ENCODE measurements at places on chromosomes 2 and 18. TPM values are rescaled to one million over a fixed set of nuclear protein-coding genes. Genes with fewer than 3 reads are reported as not detected.

Gene RFTN2
- 5.4 TPM for total RNA-seq

- DNase-seq: no peak
These were observed 8.4 kb upstream of the CTLA4 start for GRCh38 chr2:203859030-203859789.

- DNase-seq: no peak
These were observed 219.6 kb downstream of the RND3 start for GRCh38 chr2:150267651-150268415.

GRCh38 chr2:177355874-177356273 is 36.7 kb upstream of the AGPS start:
- DNase-seq: no peak

- DNase-seq: no peak
These were observed 134.3 kb downstream of the MEP1B start for GRCh38 chr18:32324181-32324580.

- DNase-seq: no peak
These were observed 54.1 kb downstream of the SLC8A1 start for GRCh38 chr2:40397765-40398164.

DNA sequence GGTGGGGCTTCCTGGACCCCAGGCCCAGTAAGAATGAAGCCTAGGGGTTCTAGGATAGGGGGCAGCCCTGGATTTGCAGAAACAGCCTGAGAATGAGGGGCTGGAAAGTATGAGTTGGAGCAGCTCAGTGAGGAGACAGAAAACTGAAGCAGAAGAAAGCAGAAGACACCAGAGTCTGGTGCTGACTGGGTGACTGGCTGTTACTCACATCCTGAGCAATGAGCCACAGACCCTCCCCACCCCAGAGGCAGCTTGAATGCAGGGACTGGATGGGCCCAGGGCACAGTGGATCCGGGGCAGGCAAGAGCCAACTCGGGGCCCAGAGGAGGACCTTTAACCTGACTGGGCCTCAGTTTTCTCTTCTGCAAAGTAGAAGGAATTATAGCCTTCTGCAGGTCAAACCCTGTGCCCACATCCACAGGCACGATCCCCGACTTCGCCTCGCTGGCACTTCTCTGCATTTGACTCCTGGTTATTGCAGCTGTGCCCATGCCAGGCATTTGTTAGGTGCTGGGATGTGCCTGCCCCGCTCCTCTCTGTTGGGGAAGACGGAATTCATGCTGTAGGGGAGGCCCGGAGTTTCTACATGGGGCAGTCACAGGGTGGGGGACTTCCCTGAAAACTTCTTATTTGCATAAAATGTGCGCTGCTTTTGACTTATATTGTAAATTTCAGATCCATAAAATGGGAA is 8.5 kb downstream of the STEAP3 start:
- DNase-seq: no peak

Gene SERPINB4
- total RNA-seq: not detected

GRCh38 chr2:146496248-146496647 is 1348.6 kb upstream of the ACVR2A start:
- DNase-seq: no peak

DNA sequence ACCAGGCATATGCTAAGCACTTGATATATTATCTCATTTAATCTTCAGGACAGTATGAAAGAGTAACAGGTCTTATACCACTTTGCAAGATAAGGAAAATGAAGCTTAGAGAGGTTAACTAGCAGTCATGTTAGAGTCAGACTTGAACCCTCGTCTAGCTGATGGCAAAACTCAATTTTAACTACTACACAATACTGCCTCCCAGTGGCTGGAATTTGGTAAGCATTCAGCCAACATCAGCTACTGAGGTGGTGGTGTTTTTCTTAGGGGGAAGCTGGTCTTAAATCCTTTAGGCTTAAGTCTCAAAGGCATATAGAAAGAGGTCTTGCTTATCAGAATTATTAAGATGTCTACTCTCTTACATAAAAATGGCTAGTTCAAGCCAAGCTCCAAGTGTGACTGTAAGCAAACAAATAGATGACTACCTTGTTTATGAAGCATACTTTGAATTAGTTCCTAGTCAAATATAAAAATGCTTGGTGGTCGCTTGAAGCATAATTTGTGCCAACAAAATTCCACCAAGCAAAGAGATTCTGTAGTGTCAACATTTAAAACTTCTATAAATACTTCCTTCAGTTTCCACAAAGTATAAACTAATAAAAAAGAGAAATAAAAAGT is 325.4 kb upstream of the FIGN start:
- DNase-seq: peak; percentile 18

GRCh38 chr18:49228187-49228586 is 232.3 kb downstream of the DYM start:
- no peak for DNase-seq

Gene OR6B2
- not detected for total RNA-seq

Gene DOK6
- total RNA-seq: 7.0 TPM

DNA sequence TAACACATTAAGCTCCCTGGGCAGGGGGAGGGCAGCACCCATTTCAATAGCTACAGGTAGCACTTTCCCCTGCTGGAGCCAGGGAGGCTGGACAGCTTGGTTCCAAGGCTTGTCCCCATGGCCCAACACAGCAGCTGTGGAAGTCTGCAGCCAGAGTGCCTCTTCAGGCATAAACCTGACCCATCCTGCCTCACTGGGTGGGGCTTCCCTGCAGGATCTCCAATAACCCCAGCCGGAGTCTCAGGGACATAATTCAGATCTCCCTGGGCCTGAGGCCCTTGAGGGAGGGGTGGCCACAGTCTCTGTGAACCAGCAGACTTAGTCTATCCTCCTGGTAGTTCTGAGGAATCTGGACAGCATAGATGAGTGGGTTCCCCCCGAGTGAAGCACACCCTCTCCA is 1001.9 kb upstream of the CHAC2 start:
- no peak for DNase-seq

DNA sequence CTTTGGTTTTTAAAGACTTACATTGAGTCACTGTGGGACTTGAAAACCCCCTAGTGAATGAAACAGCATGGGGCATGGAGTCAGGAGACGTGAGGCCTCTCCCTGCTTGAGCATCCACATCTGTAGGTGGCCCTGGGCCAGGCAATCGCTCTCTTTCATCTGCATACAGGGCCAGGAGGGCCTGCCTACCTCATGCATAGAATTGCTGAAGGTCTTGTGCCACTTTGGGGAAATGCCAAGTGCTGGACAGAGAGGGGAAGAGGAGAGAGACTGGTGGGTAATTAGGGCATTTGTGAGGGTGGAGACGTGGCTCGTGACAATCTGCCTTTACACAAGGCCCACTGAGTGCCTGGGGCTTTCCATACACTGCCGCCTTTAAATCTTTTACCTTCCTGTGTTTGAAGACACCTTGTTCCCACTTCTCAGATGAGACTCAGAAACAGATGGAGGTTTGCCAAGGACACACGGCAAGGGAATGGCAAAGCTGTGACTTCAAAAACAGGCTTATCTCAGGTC is 322.2 kb upstream of the HS6ST1 start:
- DNase-seq: peak; percentile 1

Gene LIMS3
- 0.93 TPM for total RNA-seq

Gene ERICH2
- total RNA-seq: 1.1 TPM

- DNase-seq: no peak
These were observed 38.8 kb upstream of the METTL21A start for GRCh38 chr2:207663870-207664545.

GRCh38 chr2:186542002-186542401 is 47.9 kb upstream of the ITGAV start:
- no peak for DNase-seq

DNA sequence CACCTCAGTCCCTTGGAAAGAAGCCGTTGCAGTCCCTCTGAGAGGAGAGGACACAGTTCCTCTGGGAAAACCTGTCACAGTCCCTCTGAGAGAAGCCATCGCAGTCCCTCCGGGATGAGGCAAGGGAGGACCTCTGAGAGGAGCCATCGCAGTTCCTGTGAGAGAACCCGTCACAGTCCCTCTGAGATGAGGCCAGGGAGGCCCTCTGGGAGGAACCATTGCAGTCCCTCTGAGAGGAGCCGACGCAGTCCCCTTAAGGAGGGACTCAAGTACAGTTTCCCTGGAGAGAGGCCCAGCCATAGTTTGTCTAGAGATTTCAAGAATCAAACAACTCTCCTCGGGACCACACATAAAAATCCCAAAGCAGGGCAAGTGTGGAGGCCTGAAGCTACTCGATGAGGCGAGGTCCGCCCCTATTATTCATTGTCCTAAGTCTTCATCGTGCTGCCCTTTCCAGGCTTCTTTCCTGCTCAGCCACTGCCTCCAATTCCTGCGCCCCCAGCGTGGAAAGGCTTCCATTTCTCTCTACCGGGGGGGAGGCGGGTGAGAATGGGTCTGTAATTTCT is 630 bp upstream of the ZNF512 start:
- no peak for DNase-seq

- no peak for DNase-seq
These were observed 42.2 kb upstream of the FAM117B start for GRCh38 chr2:202592566-202592965.

Gene DSC3
- total RNA-seq: 1.2 TPM

DNA sequence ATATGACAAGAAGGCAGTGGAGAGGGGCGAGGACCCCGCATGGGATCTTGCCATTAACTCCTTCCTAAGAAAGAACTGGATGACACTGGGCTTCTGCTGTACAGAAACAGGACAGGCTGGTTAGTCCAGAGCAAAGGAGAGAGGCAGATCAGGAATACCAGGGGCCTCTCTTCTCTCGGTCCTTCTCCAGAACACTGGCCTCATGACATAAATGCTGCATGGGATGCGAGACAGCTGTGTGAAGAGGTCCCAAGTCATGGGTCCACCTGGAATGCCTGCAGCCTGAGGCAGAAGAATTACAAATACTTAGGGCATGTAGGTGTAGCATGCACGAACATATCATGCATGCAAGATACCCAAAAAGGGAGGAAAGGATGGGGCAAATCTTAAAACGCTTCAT is 9.1 kb downstream of the MBOAT2 start:
- no peak for DNase-seq

DNA sequence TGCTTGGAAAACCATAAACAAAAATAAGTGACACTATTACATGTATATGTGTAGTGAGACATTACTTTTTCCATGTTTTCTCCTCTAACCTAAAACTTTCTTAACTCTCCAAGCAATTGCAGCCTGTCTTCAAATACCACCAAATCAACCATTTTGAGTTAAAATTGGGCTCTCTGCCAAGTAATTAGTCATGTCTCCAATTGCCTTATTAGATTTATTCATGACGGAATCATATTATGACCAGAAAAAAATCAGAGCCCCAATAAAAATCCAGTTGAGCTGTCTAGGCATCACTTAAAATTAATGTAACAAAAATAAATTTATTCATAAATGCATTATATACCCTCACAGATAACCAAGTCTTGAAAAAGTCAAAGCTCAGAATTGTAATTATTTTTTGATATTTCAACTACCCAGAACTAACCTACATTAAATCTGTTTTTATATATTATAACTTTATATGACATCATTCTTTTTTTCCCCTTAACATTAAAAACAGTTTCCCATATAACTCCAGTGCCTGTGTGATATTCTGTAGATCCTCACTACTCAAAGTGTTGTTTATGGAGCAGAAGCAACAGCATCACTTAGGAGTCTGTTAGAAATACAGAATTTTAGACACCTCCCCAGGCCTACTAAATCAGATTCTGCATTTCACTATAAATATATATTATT is 157.0 kb downstream of the ERBB4 start:
- no peak for DNase-seq

- DNase-seq: no peak
These were observed 80.9 kb downstream of the CERS6 start for GRCh38 chr2:168536925-168537466.

DNA sequence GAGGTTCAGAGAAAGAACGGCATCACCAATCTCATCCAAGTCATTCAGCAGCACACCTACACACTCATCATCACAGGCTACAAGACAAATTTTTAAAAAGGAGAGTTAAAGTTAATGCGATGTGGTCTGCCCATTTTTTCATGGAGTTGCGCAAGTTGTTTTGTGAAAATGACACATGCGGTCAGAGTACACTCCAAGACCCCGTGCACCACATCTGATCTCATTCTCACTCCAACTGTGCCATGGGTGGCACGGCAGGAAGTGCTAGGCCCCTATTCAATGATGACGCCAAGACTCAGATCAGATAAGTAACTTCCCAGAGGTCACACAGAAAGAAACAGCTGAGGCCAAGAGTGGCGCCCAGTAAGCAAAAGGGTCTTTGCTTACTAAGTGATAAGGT is 119.8 kb downstream of the LAMA1 start:
- no peak for DNase-seq
